ENCODE measurements at places on chromosomes 7 and 10.

- no peak for DNase-seq
Measured at GRCh38 chr7:95295397-95295796, 28.9 kb downstream of the PON1 start.

- no peak for DNase-seq
Measured at GRCh38 chr7:3089493-3089892, 45.8 kb upstream of the CARD11 start.

- DNase-seq = no peak
Measured at GRCh38 chr10:101097881-101098280, 33.2 kb upstream of the TLX1 start.

DNA sequence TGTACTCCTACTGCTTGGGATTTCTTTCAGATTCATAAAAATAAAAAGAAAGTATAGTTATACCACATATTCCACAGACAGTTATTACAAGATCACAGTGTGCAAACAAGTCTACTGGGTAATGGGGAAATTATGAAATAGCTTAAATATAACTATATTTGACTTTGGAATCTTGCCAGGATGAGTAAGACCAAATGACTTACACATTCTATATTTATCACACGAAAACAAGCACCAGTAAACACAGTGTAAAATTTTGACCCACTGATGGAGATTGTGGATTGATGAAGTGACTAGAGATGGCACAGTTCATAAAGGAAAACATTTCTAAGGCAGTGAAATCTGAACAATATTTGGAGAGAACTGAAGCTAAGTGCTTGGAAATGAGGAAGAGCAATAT is 339.7 kb downstream of the THSD7A start:
- no peak for DNase-seq

GRCh38 chr7:19984231-19984632 is 210.8 kb upstream of the TMEM196 start:
- no peak for DNase-seq

DNA sequence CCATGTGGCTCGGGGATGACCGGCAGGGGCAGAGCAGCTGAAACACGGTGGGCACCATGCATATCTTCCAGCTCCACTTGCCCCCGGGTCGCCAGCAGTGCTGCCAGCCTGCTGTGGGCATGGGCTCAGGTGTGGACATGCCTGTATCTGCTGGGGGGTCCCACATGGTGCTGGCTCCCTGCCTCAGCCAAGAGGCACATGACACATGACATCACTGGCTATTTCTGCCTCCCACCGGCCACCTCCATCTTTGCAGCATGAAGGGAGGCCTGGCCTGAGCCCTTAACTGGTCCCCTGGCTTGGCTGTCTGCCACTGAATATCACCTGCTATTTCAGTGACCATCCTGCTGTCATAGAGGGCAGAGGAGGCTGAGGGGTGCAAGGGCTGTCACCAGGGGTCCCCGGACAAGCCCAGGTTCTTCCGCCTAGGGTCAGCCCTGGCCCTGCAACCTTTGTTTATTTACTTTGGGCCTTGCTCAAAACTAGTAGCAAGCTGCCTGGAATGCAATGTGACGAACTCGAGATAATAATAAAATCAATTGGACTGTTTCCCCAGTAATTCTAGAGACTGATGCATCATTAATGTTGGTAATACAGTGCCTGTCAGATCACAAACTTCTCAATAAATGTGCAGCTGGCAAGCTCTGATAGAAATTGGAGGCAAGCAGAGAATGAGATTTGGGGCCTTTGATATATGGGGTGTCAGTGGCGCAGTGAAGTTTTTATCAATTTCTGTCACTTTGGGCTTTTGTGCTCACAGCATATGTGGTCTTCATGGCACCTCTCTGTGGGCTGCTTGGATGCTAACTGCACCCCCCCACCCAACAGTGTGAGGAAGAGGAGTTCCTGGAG is 28.5 kb downstream of the ZMIZ1 start:
- DNase-seq = no peak

- DNase-seq = no peak
Measured at GRCh38 chr10:112631501-112632400, 184.7 kb downstream of the VTI1A start.

GRCh38 chr7:34096198-34096651 is 190.9 kb downstream of the BMPER start:
- no peak for DNase-seq

GRCh38 chr7:150307904-150308303 is 15.3 kb upstream of the LRRC61 start:
- no peak for DNase-seq

DNA sequence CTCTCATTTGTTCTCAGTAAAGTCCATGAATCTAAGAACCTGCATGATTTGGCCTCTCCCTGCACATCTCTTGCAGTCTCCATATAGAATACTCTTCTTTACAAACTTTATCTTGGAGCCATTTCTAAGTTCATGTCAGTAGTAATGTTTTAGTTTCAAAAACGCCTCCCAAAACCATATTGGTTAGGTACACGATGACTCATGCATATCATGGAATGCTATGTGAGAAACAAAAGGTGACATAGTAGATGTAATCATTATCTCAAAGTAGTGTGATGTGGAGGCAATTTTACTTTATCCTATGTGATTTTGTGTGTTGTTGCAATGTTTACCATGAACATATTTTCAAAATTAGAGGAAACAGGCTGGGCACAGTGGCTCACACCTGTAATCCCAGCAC is 520.7 kb downstream of the KCNMA1 start:
- DNase-seq = no peak

- no peak for DNase-seq
Measured at GRCh38 chr7:82859106-82859850, 303.4 kb downstream of the PCLO start.

- DNase-seq = no peak
Measured at GRCh38 chr7:82335001-82335400, 108.6 kb downstream of the CACNA2D1 start.

DNA sequence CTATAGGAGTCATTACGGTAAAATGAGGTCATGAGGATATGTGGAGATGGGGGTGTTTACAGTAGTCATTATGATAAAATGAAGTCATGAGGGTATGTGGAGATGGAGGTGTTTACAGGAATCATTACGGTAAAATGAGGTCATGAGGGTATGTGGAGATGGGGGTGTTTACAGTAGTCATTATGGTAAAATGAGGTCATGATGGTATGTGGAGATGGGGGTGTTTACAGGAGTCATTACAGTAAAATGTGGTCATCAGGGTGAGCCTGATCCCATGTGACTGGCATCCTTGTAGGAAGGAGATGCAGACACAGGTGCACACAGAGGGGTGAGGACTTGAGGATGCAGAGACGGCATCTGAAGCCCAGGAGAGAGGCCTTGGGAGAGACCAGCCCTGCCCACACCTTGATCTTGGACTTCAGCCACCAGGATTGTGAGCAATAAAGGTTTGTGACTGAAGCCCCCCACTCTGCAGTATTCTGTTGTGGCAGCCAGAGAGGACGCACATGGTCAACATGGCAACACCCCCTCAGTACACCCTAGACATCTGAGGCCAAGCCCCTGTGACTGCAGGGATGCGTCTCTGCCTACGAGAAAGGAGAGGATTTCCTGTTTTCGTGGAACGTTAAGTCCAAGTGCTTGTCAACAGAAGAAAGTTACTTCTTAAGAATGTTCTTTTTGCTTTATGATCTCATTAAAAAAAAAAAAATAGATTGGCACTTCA is 544.4 kb downstream of the DNAJB6 start:
- no peak for DNase-seq

- no peak for DNase-seq
Measured at GRCh38 chr7:102122026-102122425, 164.6 kb upstream of the SH2B2 start.

GRCh38 chr10:5530412-5530806 is 5.6 kb downstream of the CALML3 start:
- no peak for DNase-seq

GRCh38 chr10:82037076-82037475 is 162.1 kb downstream of the NRG3 start:
- DNase-seq = no peak

DNA sequence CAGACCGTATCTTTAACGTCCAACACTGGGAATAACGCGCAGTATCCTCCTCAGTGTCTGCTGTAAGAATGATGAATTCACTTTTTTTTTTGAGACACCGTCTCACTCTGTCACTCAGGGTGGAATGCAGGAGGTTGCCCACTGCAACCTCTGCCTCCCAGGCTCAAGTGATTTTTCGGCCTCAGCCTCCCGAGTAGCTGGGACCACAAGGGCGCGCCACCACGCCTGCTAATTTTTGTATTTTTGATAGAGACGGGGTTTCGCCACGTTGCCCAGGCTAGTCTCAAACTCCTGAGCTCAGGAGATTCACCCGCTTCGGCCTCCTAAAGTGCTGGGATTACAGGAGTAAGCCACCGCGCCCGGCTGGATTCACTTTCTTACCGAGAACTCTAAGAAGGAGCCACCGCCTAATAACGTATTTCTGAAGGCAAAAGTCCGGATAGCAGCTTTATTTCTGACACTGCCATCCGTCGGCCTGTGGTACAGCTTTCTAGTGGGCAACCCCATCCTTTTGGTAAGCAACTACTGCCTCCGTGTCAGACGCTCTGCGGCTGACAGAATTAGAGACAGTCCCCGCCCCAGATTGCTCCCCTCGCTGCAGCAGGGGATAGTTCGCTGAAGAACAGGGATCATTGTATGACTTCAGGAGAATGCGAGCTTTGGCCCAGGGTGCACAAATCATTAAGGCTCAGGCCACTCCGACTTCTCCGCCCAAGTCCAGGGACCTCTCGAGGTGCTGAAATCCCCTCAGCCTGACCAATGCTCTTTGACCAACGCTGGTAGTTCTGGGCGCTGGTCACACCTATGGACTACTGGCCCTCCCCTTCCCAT is 662 bp downstream of the POLR3A start:
- peak; percentile 7 for DNase-seq

- DNase-seq = no peak
Measured at GRCh38 chr10:97531401-97531986, 32.8 kb downstream of the UBTD1 start.
